ENCODE measurements at places on chromosomes 1 and 21. TPM values are rescaled to one million over a fixed set of nuclear protein-coding genes. Genes with fewer than 3 reads are reported as not detected.

- DNase-seq, result no peak
Observed at GRCh38 chr1:231642618-231643017, 16.0 kb downstream of the DISC1 start.

DNA sequence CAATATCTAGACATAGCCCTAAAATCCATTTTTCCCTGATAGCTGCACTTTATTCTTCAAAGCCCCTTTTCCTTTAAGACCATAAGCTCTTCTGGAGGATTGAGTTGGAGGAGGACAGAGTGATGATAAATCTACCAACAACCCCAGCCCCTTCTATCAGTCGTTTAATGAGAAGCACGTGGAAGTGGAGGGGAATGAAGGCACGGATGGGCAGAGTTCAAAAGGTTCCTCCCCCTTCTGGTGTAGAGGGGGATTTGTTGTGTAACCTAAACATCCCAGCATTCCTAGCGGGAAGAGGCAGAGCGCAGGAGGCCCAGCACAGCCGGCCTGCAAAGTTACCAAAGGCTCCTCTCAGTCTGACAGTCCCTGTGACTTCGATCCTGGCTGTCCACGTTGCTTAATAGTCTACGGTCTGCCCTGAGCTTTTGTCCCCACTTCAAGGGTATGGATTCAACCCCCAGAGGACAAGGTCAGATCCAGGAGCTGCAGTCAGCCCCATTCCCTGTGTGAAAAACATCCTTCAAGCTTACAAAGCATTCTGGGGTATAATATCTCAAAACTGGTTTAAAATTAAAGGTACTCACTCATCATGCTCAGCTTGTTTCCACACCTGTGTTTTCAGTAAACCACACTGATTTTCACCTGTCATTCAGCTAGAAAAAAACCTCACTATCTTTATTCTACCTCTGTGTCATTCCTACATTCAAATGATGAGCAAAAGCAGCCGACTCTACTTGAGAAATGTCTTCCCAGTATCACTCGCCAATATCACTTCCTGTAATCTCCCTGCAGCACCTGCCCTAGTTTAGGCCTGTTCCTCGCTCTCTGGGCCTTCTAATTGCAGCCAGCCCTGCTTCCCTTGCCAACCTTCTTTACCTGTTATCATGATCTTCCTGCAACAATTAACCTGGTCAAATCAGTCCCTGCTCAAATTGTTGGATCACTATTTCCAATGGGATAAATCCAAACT is 117.9 kb downstream of the PLPP3 start:
- DNase-seq, result peak; percentile 41

DNA sequence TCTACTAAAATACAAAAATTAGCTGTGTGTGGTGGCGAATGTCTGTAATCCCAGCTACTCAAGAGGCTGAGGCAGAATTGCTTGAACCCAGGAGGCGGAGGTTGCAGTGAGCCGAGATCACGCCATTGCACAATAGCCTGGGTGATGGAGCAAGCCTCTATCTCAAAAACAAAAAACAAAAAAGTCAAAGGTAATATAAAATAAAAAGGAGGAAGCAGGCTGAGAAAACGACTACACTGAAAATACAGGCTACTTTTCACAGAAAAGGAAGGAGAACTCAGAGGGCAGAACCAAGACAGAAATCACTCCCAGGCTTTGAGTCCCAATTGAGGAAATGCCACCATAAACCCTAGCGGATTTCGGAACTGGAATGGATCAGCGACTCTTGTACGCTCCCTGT is 5.9 kb upstream of the A3GALT2 start:
- no peak for DNase-seq

Gene SPOCD1
- 2.7 TPM for total RNA-seq

DNA sequence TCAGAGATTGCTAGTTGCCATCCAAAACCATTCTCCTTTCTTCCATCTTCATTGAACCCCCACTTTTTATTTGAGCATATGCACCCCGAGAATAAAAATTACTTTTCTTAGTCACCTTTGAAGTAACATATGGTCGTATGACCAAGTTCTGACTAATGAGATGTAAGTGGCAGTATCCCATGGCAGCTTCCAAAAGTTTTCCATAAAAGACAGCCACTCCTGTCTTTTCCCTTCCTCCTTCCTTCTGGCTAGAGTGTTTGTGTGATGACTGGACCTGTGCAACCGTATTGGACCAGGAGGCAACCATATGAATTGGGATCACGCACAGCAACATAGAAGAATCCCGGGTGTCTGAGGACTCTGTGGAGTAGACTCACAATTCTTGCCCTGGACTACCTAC is 41.1 kb upstream of the CCSAP start:
- no peak for DNase-seq

Gene FLG2
- total RNA-seq, result not detected

Gene ILDR2
- 1.7 TPM for total RNA-seq

GRCh38 chr1:92273039-92273438 is 25.7 kb downstream of the GLMN start:
- no peak for DNase-seq

Gene TFAP2E
- total RNA-seq, result 0.70 TPM

DNA sequence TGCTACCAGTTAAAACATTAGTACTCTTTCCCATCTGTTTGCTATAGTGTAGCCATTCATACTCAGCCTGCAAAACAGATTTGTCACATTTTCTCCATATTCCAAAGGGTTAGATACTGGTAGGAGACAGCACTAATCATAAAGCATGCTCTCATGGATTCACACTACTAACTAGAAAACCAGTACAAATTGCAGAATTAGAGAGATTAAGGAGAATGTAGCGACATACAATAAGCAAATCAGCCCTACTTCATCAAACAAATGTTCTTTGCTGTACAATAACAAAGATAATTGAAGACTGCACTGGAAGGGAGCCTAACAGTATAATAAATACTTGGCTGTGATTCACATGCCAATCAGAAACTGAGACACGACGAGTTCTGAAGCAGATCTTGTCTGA is 368.0 kb upstream of the PRMT6 start:
- DNase-seq, result no peak

- no peak for DNase-seq
Observed at GRCh38 chr1:26602378-26602959, 72.9 kb downstream of the RPS6KA1 start.

Gene INSRR
- not detected for total RNA-seq

GRCh38 chr1:56095696-56096665 is 483.4 kb downstream of the PLPP3 start:
- DNase-seq, result no peak

DNA sequence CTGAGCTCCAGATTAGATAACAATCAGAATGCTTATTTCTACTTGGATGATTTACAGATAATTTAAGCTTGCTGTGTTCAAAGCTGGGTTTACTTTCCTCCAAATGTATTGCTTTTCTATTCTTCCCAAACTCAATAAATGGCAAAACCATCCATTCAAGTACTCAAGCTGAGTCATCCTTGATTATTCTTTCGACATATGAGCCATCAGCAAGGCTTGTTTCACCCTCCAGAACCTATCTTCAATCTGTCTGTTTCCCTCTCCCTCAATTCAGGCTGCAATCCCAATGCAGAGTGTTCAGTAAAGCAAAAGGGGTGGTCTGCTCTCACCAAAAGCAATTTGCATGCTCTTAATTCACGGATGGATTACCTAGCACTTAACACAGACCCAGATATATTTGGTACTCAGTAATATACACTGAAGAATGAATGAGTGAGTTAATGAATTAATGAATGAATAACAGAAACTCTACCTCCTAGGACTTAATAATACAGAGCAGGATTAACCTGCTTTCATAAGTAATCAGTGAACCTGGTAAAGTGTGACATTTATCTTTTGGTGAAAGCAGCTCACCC is 41.9 kb downstream of the DDR2 start:
- DNase-seq, result no peak

DNA sequence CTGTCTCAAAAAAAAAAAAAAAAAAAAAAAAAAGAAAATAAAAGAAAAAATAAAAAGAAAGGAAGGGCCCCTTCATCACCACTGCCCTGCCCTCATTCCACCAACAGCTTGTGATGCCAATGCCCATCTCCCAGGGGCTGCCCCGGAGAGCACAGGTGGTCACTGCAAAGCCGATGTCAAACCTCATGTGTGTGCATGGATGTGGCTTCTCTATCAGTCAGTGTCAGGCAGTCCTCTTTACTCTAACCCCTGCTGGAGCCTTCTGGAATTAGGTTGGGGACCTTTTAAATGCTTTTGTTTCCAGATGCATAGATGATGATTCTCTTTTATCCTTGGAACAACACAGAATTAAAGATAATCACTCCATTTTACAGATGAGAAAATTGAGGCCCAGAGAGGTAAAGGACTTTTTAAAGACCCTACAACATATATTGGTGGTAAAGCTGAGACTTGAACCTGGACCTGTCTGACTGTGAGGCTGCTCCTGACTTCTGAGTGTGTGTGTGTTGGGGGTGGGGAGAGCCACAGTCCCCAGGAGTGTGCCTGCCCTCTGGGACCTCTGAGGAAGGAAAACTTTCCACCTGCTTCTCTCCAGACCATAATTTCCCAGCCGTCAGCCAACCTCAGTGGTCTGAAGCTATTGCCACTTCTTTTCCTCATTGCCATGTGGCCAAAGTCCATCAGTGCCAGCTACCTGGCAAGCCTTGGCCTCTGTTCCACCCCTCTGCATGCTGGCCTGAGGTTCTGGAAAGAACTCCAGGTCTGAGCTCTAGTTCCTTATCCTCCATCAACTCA is 3.0 kb upstream of the TMEM54 start:
- DNase-seq, result no peak

Gene ADGRL4
- 0.63 TPM for total RNA-seq

- peak; percentile 20 for DNase-seq
Observed at GRCh38 chr1:13817906-13818305, 117.9 kb downstream of the PRDM2 start.

DNA sequence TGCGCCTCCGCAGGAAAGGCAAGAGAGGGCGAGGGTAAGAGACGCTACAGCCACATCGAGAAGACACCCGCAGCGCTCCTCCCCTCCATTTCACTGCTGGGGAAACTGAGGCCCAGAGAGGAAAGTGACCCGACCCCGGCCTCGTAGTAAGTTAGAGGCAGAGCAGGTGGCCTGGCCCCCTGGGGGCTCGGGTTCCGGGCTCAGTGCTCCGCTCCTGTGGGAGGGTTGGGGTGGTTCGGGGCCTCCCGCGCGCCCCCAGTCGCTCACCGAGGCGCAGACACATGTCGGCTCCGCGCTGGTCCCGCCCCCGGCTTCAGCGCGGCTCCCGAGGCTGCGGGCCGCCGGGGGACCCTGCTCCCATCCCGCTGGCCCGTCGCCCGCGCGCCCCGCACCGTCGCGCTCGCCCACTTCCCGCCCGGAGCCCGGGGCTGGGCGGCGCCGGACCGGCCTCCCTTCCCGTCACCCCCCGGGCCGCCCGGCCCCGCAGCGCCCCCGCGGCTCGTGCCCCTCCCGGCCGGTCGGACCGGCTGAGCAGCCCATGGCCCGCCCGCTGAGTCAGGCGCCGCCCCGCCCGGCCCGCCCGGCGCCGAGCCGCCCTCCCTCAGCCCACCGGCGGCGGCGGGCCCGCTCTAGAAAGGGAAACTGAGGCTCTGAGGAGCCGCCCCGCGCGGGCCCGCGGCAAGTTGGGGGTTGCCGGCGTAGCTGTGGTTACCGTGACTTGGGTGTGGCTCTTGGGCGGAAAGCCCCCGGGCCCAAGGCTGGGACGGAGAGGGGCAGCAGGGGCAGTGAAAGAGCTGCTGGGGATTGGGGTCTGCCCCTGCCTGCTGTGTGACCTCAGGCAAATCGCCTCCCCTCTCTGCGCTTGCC is at the start of gene TMEM54:
Gene TMEM54 (minus strand): TSS at position 434 of the 867 bp plus-strand sequence. CDS start 151 bp downstream, at position 283.
- DNase-seq, result no peak

DNA sequence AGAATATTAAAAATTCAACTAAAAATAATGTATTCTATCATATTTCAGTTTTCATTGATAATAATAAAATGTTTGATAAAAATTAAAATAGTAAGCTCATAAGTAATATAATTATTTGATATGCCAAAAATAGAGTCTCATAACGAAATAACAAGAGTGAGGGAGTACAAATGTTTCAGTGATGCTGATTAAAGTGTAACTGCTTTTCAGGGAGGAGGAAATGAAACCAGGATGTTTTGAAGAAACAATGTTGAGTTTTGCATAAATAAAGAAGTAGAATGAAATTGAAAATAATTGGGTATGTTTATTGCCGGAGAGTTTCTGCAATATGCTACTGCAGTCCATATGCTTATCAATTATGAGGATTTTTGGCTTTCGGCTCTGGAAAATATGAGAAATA is 1159.8 kb upstream of the ADGRL2 start:
- no peak for DNase-seq

Gene HMCN1
- 2.9 TPM for total RNA-seq

Gene MAGOH
- total RNA-seq, result 82.7 TPM

Gene PADI4
- 0.13 TPM for total RNA-seq

DNA sequence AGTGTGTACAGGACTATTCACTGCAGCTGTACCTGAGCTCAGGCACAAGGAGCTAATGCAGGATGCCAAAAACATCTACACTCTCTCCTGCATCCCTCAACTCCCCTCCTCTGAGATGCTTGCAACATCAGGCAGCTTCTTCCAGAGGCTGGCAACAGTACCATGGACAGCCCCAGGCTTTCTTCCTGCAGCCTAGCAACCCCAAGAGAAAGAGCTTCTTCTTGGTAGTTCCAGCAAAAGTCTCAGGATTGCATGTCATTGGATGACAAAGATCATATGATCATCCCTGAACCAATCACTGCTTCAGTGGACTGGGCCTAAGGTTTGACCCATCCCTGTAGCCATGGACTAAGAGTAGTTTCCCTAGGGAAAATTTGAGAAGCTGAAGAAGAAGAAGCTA is 46.7 kb downstream of the CAMK2N1 start:
- DNase-seq, result peak; percentile 43

DNA sequence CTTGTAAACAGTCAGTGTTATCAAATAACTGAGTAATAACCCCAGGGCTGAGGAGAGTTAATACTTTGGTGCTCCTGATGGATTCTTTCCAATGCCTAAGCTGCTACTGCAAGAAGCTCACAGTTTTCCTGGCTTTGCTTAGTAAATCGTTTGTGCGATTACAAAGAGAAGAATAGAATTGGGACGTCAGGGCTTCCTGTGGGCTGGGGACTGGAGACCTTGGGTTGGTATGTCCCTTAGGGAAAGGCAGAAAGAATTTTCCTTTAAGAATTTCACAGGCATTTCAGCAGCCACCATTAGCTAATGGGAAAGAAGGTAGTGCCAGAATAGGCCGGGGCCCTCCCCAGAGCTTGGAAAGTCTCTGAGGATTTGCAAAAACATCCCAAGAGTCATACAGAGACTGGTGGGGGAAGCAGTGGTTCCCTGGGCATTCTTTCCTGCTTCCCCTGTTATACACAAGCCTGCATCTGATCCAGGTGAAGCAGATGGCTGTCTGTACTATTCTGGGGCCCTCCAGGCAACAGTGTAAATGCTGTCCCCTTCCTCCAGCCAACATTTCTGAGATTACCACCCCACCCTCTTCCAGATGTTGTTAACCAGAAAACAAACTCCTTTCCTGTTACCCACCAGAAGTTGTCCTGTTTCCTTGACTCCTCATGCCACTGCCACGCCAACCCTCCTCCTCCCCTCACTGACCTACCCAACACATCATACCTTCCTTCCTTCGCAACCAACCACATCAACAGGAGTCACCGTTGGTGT is 40.2 kb downstream of the PLXNA2 start:
- DNase-seq, result no peak

- DNase-seq, result no peak
Observed at GRCh38 chr1:228795596-228795995, 60.3 kb downstream of the RHOU start.

Gene SYTL1
- 13.0 TPM for total RNA-seq

Gene MIGA1
- total RNA-seq, result 6.3 TPM
